T follicular helper cell (primary cell): ENCODE measurements at places on chromosomes 3 and 15.

- no peak for DNase-seq
Measured at GRCh38 chr3:146343551-146343950, 92.6 kb upstream of the PLSCR4 start.

DNA sequence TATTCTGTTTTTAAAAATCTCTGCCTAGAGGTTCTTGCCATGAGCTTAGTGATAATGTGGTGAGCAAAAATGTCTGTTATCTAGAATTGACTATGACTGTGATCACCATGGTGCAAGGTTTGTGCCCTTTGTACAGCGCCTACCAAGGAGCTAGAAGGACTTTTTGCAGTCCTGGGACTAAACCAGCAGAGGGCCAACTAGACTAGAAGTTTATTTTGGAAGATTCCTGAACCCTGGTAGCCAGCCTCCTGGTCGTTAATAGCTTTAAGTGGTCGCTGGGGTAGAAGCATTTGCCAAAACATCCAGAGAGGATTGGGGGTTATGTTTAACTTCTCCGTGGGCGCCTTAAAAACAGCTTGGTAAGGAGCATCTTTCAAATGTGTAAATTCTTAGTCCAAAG lies 7.8 kb downstream of the SCG5 start:
- no peak for DNase-seq

- no peak for DNase-seq
Measured at GRCh38 chr3:1131166-1131565, 38.3 kb downstream of the CNTN6 start.

- DNase-seq, result no peak
Measured at GRCh38 chr3:161187046-161187445, 34.1 kb upstream of the NMD3 start.

DNA sequence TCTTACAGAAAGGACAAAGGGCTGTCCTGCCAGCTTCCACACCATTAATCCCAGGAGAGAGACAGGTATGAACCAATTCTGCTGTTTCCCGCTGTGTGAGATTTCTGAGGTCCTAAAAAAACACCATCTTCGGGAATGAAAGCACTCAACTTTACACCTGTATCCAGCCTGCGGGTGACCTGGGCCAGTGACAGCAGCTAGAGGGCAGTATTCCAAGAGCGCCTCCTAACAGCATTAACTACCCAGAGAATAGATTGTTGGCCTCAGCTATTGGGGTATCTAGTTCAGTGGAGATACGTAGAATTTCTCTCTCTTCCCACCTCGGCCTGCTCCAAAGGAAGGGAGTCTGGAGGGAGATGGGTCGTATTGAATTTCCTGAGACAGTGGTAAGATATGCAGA lies 55.1 kb downstream of the WDR76 start:
- no peak for DNase-seq

GRCh38 chr15:31407851-31408250 lies 81.2 kb downstream of the KLF13 start:
- DNase-seq, result no peak

GRCh38 chr3:105957722-105958121 lies 88.9 kb upstream of the CBLB start:
- DNase-seq, result no peak

GRCh38 chr3:64242435-64242834 lies 17.2 kb upstream of the PRICKLE2 start:
- DNase-seq, result no peak

DNA sequence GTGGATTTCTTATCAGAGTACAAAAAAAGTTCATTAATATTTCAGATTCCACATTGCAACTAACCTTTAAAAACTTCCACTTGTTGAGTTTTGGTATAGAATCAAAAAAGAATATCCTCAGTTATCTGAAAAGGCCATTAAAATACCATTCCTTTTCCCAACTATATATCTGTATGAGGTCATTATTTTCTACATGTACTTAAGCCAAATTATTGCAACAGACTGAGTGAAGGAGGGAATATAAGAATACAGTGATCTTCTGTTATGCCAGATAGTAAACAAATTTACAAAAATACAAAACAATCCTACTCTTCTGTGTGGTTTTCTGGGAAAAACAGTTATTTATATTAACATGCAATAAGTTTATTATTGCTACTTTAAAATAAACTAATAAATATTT lies 5.7 kb upstream of the GANC start:
- no peak for DNase-seq

DNA sequence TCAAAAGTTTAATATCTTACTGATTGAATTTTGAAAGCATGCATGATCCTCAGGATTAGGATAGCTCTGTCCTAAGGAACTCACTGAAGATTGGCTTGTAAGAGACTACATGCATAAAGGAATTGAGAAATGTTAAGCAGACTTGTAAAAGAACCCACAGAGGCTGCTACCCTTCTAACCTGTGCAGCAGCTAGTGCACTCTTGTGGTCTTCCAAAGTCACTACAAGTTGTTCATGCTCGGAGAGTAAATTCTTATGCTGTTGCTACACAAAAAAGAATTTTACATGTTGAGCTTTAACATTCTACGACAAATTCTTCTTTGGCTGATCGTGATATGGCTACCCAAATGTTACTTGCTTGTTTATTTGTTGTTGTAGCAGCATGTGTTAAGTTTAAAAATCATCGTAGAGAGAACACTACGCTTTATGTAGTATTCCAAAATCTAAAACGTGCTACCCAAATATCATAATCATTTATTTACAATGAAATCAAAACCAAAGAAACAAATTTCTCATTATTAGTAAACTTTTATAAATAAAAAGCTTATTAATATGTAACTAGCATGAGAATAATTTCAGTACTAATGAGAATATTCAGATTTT lies 55.0 kb downstream of the GOLIM4 start:
- DNase-seq, result no peak

- DNase-seq, result no peak
Measured at GRCh38 chr15:74179101-74179841, 5.8 kb downstream of the ISLR start.

GRCh38 chr3:32354362-32354778 lies 37.3 kb upstream of the CMTM7 start:
- no peak for DNase-seq

DNA sequence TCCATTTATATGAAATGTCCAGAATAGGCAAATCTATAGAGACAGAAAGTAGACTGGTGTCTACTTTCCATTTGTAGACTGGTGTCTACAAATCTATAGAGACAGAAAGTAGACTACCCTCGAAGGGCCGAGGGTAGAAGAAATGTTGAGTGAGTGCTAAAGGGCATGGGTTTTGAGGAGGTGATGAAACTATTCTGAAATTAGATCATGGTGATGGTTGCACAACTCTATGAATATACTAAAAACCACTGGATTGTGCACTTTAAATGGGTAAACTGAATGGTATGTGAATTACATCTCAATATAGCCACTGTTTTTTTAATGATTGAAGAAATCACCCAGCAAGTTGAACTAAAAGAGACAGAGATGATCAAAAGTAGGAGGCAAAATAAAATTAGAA lies 27.9 kb downstream of the TP53BP1 start:
- DNase-seq, result no peak

DNA sequence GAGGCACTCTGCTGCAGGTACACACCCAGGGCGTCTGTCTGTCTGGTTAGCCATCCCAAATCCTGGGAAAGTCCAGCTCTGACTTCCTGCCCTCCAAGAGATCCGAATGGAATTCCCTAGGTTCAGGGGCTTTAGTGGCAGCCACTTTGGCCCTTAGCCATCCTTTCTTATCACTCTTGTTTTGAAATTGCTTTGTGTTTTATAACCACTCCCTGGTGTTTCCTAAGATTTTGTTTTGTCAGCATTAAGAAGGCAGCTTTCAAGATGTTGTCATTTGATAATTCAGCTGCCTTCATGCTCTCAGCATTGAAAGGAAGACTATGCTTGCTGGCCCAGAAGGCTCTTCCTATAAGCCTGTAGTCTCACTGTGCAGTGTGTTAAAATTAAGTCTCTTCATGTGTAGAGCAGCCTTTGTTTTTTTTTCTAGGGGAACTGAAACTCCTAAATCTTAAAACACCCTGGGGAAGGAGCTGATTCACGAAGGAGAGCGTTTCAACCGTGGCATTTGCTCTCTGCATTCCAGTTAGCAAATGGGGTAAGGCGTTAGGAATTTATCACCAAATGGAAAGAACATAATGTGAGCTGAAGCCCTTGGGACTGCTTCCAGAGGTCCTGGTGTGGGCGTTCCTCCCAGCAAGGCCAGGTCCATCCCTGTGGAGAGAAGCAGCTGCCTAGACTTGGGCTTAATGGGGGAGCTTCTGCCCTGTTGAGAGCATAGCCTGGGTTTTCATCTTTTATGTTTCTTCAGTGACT lies 14.2 kb upstream of the CLEC3B start:
- DNase-seq, result no peak

- no peak for DNase-seq
Measured at GRCh38 chr15:94875550-94875949, 644.2 kb downstream of the MCTP2 start.

- DNase-seq, result no peak
Measured at GRCh38 chr3:9902372-9903237, at the start of gene IL17RE. IL17RE (plus strand) TSS chr3:9902848; CDS start chr3:9902933, 85 bp downstream.

GRCh38 chr15:98419173-98419780 lies 229.1 kb upstream of the IGF1R start:
- DNase-seq, result no peak

- DNase-seq, result no peak
Measured at GRCh38 chr15:75138016-75138999, 63.4 kb upstream of the C15orf39 start.

DNA sequence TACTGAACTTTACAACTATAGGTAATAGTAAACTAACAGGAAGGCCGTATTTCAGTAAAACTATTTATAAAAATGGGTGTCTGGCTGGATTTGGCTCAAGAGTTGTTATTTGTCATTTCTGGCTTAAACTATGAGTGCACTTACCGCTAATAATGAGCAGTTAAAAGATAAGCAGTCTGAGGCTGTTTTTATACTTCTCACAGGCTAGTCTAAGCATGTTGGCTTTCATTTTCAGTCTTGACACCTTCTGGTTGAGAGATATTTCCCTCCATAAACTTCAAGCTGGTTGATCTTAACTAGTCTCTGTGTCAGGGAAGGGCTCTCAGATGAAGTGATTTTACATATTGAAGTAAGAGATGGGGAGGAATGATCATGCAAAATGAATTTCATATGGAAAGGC lies 96.1 kb downstream of the RSRC1 start:
- no peak for DNase-seq

- no peak for DNase-seq
Measured at GRCh38 chr3:106257172-106257571, 388.4 kb upstream of the CBLB start.

- no peak for DNase-seq
Measured at GRCh38 chr3:122559906-122560305, 4.2 kb downstream of the PARP9 start.

- DNase-seq, result no peak
Measured at GRCh38 chr15:77038312-77039216, 32.3 kb downstream of the TSPAN3 start.

GRCh38 chr3:4045756-4046155 lies 246.5 kb downstream of the LRRN1 start:
- DNase-seq, result no peak

GRCh38 chr15:71588746-71589145 lies 221.6 kb upstream of the NR2E3 start:
- DNase-seq, result no peak

- DNase-seq, result no peak
Measured at GRCh38 chr15:83365370-83365938, 81.0 kb upstream of the BNC1 start.

GRCh38 chr3:31371484-31372177 lies 161.1 kb upstream of the STT3B start:
- DNase-seq, result no peak

DNA sequence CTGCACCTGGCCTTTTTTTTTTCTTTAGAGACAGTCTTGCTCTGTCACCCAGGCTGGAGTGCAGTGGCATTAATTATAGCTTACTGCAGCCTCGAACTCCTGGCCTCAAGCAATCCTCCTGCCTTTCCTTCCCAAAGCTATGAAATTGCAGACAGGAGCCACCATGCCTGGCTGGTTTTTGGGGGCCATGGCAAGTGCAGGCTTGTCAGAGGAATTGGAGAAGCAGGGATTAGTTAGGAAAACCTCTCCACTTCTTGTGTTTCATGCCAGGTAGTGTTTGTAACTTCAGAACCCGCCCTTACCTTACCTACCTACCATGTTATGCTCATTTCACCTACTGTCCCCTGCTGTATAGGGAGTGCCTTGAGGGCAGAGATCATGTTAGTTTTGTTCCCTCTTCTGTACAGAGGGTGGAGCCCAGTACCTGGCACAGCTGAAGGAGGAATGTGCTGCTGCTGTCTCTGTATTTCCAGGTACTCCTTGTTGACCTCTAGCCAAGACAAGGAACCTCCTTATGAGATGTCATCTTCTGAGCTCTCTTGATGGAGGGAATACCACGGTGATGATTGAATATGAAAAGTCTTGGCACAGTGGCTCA lies 43.8 kb downstream of the TRAK1 start:
- DNase-seq, result no peak

- DNase-seq, result no peak
Measured at GRCh38 chr3:23760325-23760724, 45.4 kb upstream of the UBE2E1 start.

DNA sequence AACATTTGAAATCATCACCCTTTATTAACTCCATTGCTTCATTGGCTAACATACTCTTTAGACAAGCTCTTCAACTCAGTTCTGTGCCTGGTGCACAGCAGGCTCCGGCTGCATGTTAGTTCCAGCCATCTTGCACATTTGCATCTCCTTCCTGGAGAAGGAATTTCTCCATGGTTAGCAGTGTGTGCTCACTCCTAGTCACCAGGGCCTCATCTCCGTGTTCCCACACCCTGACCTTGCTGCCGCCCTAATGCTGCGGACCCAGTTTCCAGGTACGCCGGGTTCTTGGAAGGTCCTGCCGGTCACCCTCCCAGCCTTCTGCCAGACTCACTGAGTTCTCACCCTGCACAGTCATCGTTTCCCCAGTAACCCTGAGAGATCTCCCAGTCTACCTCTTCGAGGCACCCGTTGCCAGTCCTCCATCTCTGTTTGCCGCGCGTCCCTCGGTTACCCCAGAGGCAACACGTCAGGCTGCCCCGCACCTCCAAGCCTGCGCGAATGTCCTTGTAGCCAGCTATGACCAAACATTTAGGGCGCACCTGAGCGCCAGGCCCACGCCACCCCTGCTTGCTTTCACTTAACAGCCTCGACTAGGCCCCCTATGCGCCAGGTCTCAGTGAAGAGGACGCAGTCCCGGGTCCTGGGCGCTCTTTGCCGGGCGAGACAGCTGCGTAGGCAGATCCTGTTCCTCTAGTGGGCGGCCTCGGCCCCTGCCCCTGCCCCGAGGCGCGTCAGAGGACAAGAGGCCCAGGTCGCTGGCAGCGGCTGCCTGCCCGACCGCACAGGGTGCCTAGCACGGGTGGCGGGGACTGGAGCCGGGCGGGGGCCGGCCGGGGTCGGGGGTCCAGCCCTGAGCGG lies 747 bp upstream of the ZNF592 start:
- DNase-seq, result peak; percentile 53

GRCh38 chr3:119588112-119588511 lies 8.8 kb downstream of the ADPRH start:
- DNase-seq, result no peak

GRCh38 chr15:101048176-101048575 lies 129.0 kb downstream of the LRRK1 start:
- DNase-seq, result no peak
